HFFc6 (cell line): ENCODE measurements at places on chromosomes 3 and 15.

DNA sequence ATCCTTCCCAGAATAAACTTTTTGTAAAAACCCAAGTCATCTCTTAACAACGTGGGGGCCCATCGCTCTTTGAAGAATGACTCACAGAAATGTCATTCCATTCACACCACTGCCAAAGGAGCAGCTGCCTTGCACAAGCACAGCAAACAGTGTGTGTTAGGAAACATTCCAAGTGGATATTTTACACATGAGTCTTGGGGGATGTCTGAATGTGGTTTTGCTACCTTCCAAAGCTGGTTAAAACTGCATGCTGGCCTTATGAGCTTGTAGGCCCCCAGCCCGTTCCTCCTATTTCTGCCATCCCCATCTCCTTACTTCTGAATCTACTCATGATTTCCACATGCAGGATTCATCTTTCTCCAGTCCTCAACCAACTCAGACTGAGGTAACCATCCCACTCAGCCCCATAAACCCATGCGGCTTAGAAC is 130.8 kb downstream of the CPNE4 start:
- peak; percentile 97 for DNase-seq

DNA sequence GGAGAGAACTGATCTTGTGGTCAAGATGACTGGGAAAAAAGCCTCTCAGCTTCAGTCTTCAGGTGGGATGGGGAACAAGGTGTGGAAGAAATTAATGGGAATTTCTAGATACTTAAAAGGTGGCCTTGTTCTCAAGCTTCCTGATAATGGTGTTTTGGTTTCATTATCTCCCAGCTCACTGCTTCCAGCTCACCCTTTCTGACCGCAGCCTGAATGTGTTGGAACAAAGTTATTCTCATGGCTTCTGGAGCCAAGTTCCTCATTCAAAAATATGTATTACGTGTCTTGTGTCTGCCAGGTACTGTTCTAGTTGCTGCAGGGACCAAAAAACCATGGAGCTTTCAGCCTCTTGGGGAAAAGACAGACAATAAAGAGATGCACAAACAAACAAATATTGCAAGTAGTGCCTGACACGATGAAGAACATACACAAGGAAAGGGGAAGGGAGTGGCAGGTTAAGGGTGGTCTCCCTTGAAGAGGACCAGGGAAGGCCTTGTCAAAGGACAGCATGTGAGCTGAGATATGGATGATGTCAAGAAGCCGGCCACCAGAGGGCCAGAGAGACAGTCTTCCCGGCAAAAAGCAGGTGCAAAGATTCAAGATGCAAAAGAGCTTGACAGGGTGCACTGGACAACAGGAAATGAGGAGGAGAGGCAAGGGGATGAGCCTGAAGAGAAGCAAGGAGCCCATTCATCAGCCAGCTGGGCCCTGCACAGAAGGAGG is 35.5 kb downstream of the ARRDC4 start:
- DNase-seq, result no peak

- DNase-seq, result no peak
Observed at GRCh38 chr3:68089572-68090011, 435.2 kb upstream of the SUCLG2 start.

DNA sequence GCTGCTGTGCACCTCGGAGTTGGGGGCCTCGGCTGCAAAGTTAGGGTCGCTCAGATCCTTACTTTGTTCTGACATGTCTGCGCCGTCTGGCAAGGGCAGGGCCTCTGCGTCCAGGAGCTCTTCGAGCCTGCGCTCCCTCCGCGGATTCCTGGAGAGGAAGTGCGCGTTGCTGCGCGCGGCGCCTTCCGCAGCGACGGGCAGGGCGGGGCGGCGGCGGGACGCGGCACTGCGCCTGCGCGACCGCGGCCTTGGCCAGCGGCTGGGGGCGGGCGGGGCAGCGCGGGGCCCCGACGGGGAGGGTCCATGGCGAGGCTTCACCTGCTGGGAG is at the start of gene NDN:
Gene NDN (minus strand): TSS at position 163 of the 328 bp plus-strand sequence. CDS start 88 bp downstream, at position 75.
- no peak for DNase-seq

DNA sequence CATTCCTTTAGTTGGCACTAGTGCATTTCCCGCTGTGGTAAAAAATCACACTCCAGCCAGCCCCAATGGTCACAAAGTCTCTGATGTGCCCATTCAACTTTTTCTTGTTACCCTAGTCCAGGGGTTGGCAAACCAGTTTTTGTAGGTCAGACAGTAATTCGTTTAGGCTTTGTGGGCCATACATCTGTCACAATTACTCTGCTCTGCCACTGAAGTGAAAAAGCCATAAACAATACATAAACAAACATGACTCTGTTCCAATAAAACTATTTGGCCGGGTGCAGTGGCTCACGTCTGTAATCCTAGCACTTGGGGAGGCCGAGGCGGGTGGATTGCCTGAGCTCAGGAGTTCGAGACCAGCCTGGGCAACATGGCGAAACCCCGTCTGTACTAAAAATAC is 78.5 kb downstream of the POLR2M start:
- no peak for DNase-seq

- DNase-seq, result no peak
Observed at GRCh38 chr3:119350114-119350513, 55.9 kb downstream of the ARHGAP31 start.

- peak; percentile 19 for DNase-seq
Observed at GRCh38 chr15:38844736-38845135, 280.1 kb upstream of the RASGRP1 start.

GRCh38 chr3:69541711-69542088 is 155.8 kb upstream of the FRMD4B start:
- DNase-seq, result no peak

DNA sequence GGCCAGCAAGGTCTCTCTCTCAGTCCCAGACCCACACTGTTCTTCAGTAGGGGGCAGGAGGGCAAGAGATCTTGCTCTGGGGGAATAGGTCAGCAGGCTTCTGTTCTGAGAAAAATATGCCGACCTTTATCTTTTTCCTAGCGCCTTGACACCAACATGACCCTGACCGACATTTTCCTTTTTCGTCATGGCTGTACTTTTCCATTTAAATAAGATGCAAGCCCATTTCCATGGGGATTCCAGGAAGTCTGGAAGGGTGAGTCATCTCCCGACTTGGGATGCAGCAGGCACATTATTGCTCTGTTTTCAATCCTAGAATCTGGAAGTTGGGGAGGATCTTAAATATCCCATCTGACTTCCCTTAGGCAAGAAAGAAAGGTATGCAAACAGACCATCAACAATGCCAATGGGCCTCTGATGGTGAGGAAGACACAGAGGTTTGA is 261.5 kb upstream of the LRTM1 start:
- peak; percentile 76 for DNase-seq
